Suprapubic skin (tissue), 4 donors: ENCODE measurements at places on chromosomes 11 and 22. TPM values are rescaled to one million over a fixed set of nuclear protein-coding genes. Genes with fewer than 3 reads are reported as not detected.

Gene MN1
- 1.7 TPM for total RNA-seq

Gene SOX6
- 32.0 TPM for total RNA-seq

Gene DEFB131B
- total RNA-seq = not detected

Gene SAA4
- 5.1 TPM for total RNA-seq

Gene APIP
- total RNA-seq = 21.5 TPM

DNA sequence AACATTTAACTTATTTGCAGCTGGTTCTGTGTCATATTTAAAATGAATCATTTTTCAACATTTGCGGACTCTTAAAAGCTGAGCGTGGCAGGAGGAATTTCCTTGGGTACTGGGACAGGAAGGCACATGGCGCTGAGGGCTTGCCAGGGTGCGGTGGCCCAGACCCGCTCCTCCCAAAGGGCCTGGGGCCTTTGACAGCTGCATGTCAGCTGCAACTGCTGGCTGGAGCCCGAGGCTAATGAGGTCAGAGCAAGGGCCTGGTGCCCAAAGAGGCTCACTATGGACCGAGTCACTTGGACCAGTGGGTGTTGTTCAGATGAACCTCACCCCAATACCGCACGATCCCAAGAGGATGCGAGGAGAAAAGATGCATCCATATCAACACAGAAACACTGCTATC, 326.9 kb downstream of the CTTN start:
- H3K36me3 ChIP-seq = no peaks in the 10 kb centered on the region
- peaks cover 18% of the 10 kb centered on the region for H3K27me3 ChIP-seq
- H3K4me3 ChIP-seq = no peak overlapping the region
- DNase-seq = no peak
- no peak overlapping the region for H3K27ac ChIP-seq
- peaks cover 4% of the 10 kb centered on the region for H3K4me1 ChIP-seq

- no peaks in the 10 kb centered on the region for H3K4me1 ChIP-seq
- H3K27ac ChIP-seq = no peak overlapping the region
- peaks cover 4% of the 10 kb centered on the region for H3K27me3 ChIP-seq
- no peak for DNase-seq
- no peaks in the 10 kb centered on the region for H3K36me3 ChIP-seq
These were observed 227.2 kb downstream of the BRD1 start for GRCh38 chr22:49600468-49600867.

DNA sequence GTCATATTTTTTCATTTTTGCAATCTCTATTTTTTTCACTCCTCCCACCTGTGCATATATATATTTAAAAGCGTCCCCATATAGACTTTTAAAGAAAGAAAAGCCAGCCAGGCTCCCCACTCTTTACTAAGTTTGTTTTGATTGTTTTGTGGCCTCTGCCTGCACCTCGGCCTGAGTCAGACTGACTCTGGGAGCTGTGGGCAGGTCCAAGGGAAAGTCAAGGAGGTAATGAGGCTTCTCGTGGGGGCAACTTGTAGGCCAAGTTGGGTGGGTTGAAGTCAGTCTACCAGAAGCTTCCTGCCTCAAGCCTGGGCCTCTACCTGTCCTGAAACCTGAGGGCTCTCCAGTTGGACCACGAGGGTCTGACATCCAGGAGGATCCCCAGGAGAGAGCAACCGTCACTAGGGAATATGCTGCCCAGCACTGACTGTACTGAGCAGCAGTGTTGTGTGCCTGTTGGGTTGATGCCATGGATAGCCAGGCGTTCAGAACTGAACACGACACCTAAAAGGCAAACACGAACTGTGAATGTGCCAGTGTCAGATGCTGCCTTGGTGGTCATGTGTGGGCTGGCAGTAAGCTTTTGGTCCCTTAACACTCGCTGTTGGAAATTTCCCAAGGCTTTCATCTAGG, 58.8 kb downstream of the BMAL1 start:
- no peak overlapping the region for H3K4me3 ChIP-seq
- H3K4me1 ChIP-seq = peaks cover 58% of the 10 kb centered on the region
- H3K36me3 ChIP-seq = no peaks in the 10 kb centered on the region
- H3K27ac ChIP-seq = no peak overlapping the region
- no peaks in the 10 kb centered on the region for H3K27me3 ChIP-seq

GRCh38 chr11:102112509-102112821, 2.2 kb downstream of the YAP1 start:
- no peaks in the 10 kb centered on the region for H3K27me3 ChIP-seq
- no peaks in the 10 kb centered on the region for H3K36me3 ChIP-seq
- H3K4me1 ChIP-seq = peaks cover 54% of the 10 kb centered on the region
- no peak for DNase-seq
- H3K27ac ChIP-seq = peak overlapping the region; percentile 100

- H3K36me3 ChIP-seq = no peaks in the 10 kb centered on the region
- H3K4me3 ChIP-seq = no peak overlapping the region
- no peak for DNase-seq
- no peaks in the 10 kb centered on the region for H3K27me3 ChIP-seq
- H3K27ac ChIP-seq = peak overlapping the region; percentile 30
These were observed 30.2 kb upstream of the P2RY2 start for GRCh38 chr11:73187854-73188253.

DNA sequence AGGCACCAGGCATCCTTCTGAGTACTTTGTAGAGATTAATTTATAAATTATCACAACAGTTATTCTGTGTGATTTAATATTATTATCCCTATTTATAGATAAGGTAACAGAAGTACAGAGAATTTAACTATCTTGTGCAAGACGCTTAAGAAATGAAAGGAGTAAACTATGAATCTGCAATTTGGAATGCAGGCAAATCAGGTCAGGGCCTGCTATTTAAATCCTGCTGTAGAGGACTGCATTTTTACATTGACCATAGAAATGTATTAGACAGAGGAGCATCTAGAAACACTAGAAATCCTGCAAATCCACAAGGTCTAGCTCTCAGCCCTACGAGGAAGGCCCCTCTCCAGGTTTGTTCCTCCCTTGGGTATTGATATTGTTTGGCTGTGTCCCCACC, 336.2 kb downstream of the ETS1 start:
- H3K27ac ChIP-seq = no peak overlapping the region
- no peak for DNase-seq
- H3K4me1 ChIP-seq = no peaks in the 10 kb centered on the region
- H3K36me3 ChIP-seq = no peaks in the 10 kb centered on the region
- H3K27me3 ChIP-seq = no peaks in the 10 kb centered on the region

DNA sequence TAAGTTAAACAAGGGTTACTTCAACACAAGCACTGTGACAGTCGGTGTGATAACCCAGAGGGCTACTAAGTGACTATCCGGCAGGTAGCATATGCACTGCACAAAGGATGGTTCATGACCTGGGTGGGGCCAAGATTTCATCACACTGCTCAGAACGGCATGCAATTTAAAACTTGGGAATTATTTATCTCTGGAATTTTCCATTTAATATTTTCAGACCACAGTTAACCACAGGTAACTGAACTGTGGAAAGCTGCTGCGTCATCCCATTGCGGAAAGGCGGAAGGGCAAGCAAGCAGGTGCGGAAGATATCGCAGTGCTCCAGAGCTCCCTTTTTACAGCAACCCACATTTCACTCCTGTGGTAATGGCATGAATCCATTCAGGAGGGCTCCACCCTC, 540.8 kb downstream of the INSC start:
- H3K4me3 ChIP-seq = no peak overlapping the region
- H3K27ac ChIP-seq = no peak overlapping the region
- no peaks in the 10 kb centered on the region for H3K36me3 ChIP-seq
- DNase-seq = no peak
- H3K27me3 ChIP-seq = no peaks in the 10 kb centered on the region

GRCh38 chr11:19405966-19406365, 165.2 kb upstream of the E2F8 start:
- H3K36me3 ChIP-seq = no peaks in the 10 kb centered on the region
- no peak for DNase-seq
- peaks cover 2% of the 10 kb centered on the region for H3K4me1 ChIP-seq
- H3K27me3 ChIP-seq = peaks cover 2% of the 10 kb centered on the region
- H3K4me3 ChIP-seq = no peak overlapping the region

- peak overlapping the region; percentile 88 for H3K27ac ChIP-seq
- H3K27me3 ChIP-seq = no peaks in the 10 kb centered on the region
- H3K4me3 ChIP-seq = peak overlapping the region; percentile 83
- no peak for DNase-seq
- H3K36me3 ChIP-seq = peaks cover 68% of the 10 kb centered on the region
These were observed 559 bp downstream of the RANBP1 start for GRCh38 chr22:20116376-20116950.

DNA sequence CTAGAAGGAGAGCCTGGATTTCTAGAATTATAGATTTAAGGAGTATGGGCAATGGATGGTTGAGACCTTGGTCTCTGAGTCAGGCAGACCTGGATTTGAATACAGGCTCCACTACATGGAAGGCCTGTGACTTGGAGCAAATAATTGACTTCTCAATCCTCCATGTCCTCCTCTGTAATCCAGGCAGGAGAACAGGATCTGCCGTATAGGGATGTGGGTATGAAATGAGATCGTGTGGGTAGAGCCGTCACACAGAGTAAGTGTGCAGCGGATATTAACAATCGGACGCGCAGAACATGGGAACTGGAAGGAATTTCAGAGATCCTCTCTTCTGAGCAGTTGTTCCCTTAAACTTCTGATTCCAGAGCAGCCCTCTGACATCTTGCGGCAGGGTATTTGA, 11.5 kb upstream of the TMPRSS13 start:
- H3K4me3 ChIP-seq = no peak overlapping the region
- no peaks in the 10 kb centered on the region for H3K4me1 ChIP-seq
- no peak for DNase-seq
- H3K27me3 ChIP-seq = no peaks in the 10 kb centered on the region
- no peaks in the 10 kb centered on the region for H3K36me3 ChIP-seq
- H3K27ac ChIP-seq = no peak overlapping the region

DNA sequence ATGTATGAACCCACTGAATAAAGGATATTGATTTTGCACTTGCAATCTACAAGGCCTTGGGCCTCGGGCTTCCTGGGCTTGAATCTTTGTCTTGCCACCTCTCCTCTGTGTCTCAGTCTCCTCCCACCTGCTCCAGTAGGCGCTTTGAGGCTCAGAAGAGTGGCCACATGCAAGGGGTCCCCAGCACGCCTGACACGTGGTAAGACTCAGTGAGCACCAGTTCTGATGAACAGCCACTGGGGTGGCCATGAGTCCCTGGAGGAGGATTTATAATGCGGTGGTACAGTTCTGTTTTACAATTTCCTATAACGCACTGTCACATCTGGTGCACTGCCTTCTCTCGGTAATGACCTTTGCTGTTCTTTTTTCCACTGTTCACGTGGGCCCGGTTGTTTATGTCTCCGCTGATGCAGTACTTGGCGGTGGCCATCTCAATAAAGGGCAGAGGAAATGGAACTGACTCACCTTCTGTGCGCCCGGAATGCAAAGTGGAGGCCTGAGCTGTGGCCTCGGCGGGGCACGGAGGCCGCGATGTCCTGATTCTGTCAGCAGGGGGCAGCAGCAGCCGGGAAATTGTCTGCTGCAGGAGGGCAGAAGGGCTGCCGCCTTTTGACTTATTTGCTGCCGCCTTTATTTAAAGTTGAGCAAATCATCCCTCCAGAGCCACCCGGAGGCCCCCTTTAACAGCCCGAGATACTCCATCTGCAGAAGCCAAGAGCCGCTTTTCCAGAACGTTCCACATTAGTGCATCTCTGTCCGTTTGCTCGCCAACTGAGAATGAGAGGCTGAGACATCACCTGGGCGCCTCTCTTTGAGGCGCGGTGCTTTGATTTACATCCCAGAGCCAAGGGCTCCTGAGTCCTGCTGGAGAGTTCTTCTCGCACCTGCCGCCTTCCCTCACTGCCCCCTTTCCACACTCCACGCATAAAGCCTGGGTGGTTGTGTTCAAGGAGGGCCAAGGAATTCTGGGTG, 6.0 kb upstream of the IFT27 start:
- peaks cover 20% of the 10 kb centered on the region for H3K27me3 ChIP-seq
- H3K27ac ChIP-seq = no peak overlapping the region
- no peaks in the 10 kb centered on the region for H3K36me3 ChIP-seq
- H3K4me1 ChIP-seq = peaks cover 8% of the 10 kb centered on the region

- peaks cover 7% of the 10 kb centered on the region for H3K4me1 ChIP-seq
- DNase-seq = no peak
- H3K27me3 ChIP-seq = no peaks in the 10 kb centered on the region
- H3K36me3 ChIP-seq = no peaks in the 10 kb centered on the region
These were observed 109.3 kb downstream of the NECTIN1 start for GRCh38 chr11:119619665-119620064.

DNA sequence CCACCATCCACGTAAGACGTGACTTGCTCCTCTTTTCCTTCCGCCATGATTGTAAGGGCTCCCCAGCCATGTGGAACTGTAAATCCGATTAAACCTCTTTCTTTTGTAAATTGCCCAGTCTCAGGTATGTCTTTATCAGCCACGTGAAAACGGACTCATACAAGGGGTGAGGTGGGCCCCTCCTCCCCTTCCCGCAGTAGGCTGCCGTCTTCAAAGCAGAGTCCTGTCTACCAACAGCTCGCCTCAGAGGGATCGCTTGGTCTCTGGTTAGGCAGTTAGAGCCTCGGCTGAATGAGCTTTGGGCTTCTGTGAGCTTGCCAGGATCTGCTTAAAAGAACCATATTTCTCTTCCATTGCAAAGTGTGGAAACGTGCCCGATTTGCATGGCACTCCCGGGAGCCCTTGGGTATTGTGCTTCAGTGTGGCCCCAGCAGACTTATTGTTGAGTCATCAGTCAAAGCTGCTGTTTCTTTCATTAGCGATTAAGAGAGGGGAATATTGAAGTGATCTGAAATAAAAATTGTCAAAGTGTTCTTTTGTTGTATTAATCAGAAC, 338.3 kb downstream of the TBC1D22A start:
- H3K4me1 ChIP-seq = no peaks in the 10 kb centered on the region
- H3K4me3 ChIP-seq = no peak overlapping the region
- no peaks in the 10 kb centered on the region for H3K36me3 ChIP-seq
- no peak overlapping the region for H3K27ac ChIP-seq
- no peak for DNase-seq

DNA sequence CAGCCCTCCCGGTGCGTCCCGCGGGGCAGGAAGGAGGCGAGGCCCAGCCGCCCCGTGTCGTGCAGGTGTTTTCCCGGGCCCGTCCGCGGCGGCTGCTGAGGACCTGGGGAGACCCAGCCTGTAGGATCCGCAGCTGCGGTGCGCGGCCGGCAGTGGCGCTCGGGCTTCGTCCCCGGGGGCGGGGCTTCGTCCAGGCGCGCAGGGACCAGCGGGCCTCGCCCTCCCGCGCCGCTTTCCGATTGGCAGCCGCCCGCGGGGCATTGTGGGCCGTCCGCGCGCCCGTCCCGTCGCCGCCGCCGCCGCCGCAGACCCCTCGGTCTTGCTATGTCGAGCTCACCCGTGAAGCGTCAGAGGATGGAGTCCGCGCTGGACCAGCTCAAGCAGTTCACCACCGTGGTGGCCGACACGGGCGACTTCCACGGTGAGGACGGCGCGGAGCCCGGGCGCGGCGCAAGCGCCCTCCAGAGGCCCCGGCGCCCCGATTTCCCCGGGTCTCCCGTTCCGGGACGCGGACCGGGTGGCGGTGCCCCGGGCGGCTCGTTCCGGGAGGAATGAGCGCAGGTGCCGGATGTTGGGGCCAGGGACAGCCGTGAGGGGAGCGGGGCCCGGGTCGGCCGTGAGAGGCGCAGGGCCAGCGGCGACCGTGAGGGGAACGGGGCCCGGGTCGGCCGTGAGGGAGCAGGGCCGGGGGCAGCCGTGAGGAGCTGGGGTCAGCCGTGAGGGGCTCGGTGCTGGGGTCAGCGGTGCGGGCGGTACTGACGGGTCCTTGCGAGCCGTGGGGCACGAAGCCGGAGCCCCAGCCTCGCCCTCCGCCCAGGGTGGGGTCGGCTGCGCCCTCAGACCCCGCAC, at the start of gene TALDO1:
TALDO1 (plus strand) TSS at position 307 of the 849 bp plus-strand sequence; CDS start at position 325, 18 bp downstream.
- H3K27me3 ChIP-seq = no peaks in the 10 kb centered on the region
- H3K36me3 ChIP-seq = no peaks in the 10 kb centered on the region
- peak within 1 kb of the TSS; percentile 100 for H3K4me3 ChIP-seq
- DNase-seq = peak; percentile 93
